Stimulated activated CD4-positive, alpha-beta T cell treated with anti-CD3 and anti-CD28 coated beads, Interleukin-2, amount 100 ng/mL, for 24 hours (primary cell): ENCODE measurements at places on chromosomes 7 and 10.

DNA sequence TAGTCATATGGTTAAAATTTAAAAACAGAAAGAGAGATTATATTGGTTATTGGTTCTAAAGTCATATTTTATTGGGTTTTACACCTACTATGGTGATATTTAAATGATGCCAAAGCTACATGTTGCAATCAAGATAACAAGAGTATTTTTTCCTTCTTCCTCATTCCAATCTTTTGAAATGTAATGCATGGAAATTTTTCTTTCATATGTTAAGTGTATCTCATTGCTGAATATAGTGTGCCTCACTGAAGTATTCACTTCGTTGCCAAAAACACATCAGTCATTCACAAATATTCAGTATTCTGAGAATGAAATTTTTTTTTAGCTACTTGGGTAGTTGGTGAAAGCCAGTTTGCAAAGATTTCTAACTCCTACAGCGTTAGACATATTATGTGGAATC lies 19.5 kb downstream of the HDAC9 start:
- DNase-seq = no peak

- DNase-seq = no peak
Observed at GRCh38 chr10:44981172-44982113, 2.8 kb upstream of the DEPP1 start.

DNA sequence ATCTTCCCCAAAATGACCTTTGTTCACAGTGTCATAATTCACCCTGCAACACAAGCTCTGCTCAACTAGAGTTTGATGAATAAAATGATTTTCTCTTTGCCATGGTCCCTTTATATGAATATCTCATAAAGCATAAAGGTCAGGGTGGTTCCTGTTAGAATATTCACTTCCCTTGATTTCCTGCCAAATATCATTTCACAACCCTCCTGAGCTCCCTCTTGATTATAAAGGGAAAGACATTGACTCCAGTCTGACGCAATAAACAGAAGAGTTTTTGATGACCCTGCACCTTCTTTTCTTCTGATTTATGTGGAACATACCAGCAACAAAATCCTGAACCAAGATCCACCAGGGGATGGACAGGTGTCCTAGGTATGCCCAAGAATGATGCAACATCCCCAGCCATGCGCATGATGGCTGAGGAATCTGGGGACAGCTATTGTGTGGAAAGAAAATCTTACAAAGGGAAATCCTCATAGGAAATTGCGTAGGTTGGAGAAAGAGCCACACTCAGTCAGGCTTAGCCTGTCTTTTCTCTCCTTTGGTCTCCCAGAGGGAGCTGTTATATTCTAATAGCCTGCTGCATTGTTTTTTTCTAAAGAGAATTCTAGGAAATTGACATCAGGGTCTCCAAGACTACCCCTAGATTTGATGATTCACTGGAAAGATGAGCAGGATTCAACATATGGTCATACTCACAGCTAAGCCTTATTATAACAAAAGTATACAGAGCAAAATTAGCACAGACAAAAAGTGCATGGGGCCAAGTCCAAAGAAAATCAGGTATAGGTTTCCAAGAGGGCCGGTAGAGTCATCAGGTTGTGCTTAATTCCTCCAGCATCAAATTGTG lies 18.8 kb downstream of the IFIT3 start:
- no peak for DNase-seq

DNA sequence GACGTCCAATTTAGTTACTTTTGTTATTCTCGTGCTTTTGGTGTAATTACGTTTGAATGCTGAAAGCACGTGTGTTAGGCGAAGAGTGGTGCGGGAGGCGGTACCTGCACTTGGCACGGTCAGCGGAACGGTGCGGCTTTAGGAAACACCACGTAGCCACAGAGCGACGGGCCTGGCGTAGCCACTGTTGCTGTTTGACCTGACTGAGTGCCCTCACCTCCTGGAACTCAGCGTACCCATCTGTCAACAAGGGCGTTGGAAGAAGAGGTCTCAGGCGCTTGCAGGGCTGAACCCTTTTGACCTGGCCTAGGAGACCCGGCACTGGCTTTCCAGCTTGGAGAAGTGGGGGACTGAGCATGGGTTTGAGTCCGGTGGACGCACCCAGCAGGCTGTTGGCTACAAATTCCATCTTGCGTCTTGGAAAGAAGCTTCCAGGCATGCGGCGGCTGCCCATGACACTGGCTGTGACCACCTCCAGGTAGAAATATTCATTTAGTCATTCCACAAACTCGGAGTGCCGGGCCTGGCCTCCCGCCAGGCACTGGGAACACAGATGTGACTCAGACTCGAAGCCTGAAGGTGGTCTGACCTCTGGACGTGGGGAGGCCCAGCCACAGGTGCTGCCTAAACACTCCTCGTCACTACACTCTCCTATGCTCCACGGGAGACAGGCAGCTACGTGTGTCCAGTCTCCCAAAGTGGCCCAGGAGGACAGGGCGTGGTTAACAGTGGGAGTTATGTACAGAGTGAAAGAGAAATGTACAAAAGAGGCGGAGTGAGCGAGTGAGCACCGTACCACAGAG lies 22.2 kb downstream of the FAM20C start:
- DNase-seq = no peak

DNA sequence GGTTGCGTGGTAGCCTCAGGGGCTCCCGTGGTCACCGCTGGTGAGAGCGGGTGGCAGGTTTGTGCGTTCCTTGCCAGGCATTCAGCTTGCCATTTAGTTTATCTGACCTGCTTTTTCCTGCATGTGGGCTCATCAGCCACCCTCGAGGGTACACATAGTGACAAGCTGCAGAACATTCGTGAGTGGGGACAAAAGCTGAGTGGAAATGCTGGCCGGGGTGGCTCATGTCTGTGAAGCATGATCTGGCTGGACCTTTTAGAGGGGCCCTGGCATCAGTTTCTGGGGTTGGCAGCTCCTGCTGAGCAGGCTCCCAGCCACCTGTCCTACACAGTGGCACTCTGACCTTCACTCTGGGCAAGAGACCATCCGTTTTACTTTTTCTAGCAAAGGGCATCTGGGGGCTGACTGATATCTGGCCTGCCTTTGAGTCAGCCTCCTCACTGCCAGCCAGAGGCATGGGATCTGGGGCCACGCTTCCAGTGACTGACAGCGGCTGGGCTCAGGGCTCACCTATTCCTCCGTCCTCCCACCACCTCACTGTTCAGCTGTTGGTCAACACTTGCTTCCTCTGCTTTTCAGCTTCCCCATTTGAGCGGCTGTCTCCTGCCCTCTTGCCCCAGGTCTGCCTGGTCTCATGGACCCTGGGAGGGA lies 75.0 kb downstream of the LANCL2 start:
- DNase-seq = no peak
